ENCODE measurements at places on chromosomes 4 and X. TPM values are rescaled to one million over a fixed set of nuclear protein-coding genes. Genes with fewer than 3 reads are reported as not detected.

DNA sequence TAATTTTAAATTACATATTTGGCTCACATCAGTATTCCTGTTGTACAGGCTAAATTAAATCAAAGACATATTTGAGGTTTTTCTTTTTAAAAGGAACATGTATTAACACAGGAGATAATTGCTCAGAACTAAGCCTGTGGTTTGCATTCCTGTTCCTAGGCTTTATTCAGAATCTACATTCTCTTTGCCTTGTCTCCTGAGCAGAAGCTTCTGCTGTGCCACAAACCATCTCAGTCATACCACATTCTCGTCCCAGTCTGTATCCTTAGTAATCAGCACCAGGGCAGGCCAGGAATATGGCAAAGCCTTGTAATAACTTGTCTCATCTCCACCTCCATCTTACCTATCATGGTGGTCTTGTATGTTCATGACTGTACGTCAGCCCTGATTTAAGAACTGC is 162.8 kb downstream of the ARHGAP24 start:
- no peaks in the 10 kb centered on the region for H3K4me1 ChIP-seq
- H3K36me3 ChIP-seq, result no peaks in the 10 kb centered on the region
- no peaks in the 10 kb centered on the region for H3K27me3 ChIP-seq
- DNase-seq, result no peak
- no peak overlapping the region for H3K27ac ChIP-seq

- DNase-seq, result no peak
- no peaks in the 10 kb centered on the region for H3K4me1 ChIP-seq
- H3K4me3 ChIP-seq, result no peak overlapping the region
- H3K36me3 ChIP-seq, result no peaks in the 10 kb centered on the region
- H3K27me3 ChIP-seq, result no peaks in the 10 kb centered on the region
- no peak overlapping the region for H3K27ac ChIP-seq
Measured at GRCh38 chr4:155624478-155624877, 42.2 kb upstream of the GUCY1A1 start.

- H3K27me3 ChIP-seq, result no peaks in the 10 kb centered on the region
- H3K4me3 ChIP-seq, result no peak overlapping the region
- H3K4me1 ChIP-seq, result peaks cover 25% of the 10 kb centered on the region
- no peak for DNase-seq
Measured at GRCh38 chr4:123555807-123556273, 159.2 kb downstream of the SPRY1 start.

DNA sequence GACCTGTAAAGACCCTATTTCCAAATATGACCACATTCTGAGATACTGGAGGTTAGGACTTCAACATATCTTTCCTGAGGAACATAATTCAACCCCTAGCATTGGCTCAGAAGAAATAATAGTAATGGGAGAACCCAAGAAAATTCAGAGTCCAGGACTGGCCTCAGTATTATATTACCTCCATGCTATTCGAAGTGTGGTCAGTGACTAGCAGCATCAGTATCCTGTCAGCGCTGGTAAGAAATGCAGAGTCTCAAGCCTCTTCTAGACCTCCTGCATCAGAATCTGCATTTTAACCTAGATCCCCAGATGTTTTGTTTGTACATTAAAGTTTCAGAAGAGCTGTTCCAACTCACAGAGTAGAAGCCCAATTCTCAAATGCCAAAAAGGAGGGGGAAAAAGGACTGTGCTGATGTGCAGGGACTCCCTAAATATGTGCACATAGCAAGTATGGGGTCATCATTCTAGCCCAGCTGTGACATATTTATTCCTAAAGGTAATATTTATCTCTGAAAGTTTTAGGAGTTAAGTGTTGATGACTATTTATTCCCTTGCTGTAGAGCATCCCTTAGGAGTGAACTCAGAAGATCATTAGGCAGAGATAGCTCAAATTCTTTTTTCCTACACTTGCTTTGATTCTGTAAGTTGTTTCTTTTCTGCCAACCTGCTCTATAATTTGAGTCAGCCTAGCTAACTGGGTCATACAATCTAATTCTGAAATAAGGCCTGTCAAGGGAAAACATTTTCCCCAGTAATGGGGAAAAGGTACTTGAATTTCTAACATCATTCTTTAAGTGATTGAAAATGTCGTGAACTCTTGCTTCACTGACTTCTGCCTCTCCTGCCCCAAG is 361.9 kb downstream of the ARHGAP24 start:
- no peaks in the 10 kb centered on the region for H3K27me3 ChIP-seq
- no peak for DNase-seq
- no peak overlapping the region for H3K4me3 ChIP-seq
- no peak overlapping the region for H3K27ac ChIP-seq
- H3K4me1 ChIP-seq, result no peaks in the 10 kb centered on the region

GRCh38 chr4:152115794-152116193 is 355.0 kb upstream of the GATB start:
- no peaks in the 10 kb centered on the region for H3K4me1 ChIP-seq
- no peak overlapping the region for H3K27ac ChIP-seq
- no peak for DNase-seq
- no peak overlapping the region for H3K4me3 ChIP-seq

- no peaks in the 10 kb centered on the region for H3K4me1 ChIP-seq
- H3K27me3 ChIP-seq, result no peaks in the 10 kb centered on the region
- H3K27ac ChIP-seq, result no peak overlapping the region
- no peaks in the 10 kb centered on the region for H3K36me3 ChIP-seq
Measured at GRCh38 chr4:113358784-113359183, 309.3 kb downstream of the ANK2 start.

GRCh38 chr4:36303426-36304137 is 22.2 kb downstream of the DTHD1 start:
- H3K4me3 ChIP-seq, result no peak overlapping the region
- no peak for DNase-seq
- H3K36me3 ChIP-seq, result no peaks in the 10 kb centered on the region
- H3K4me1 ChIP-seq, result peaks cover 30% of the 10 kb centered on the region
- H3K27me3 ChIP-seq, result no peaks in the 10 kb centered on the region

DNA sequence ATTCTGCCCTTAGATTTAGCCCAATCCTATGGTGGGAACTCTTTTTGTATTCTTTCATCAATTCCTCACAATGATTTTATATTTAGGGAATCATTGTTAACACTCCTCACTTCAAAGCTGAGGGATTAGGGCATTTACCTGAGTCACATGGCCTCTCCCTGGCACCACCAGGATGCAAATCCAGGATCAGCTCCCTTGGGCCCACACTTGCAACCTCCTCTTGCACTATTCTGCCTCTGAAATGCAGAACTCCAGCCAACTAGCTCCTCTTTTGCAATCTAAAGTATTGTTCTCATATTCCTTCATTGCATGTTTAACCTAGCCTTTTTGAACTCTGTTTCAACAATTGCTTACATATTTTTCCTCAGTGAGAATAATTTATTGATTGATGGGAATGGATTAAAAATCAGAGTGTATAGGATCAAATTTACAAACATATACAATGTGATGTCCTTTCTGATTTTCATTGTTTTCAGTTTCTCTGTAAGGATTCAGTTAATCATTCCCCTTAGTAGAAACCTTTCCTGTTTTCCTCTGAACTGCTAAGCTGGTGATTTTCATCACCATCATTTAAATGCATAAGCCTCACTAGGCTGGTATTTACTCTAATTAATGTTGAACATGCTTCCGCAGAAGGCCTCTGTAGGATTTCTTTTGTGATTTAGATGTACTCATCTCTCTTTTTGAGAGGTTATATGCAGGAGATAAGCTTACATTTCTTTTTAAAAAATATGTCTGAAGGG is 3.3 kb upstream of the RELL1 start:
- H3K36me3 ChIP-seq, result no peaks in the 10 kb centered on the region
- no peak for DNase-seq
- H3K27me3 ChIP-seq, result no peaks in the 10 kb centered on the region
- H3K4me3 ChIP-seq, result no peak overlapping the region
- H3K4me1 ChIP-seq, result peaks cover 18% of the 10 kb centered on the region

DNA sequence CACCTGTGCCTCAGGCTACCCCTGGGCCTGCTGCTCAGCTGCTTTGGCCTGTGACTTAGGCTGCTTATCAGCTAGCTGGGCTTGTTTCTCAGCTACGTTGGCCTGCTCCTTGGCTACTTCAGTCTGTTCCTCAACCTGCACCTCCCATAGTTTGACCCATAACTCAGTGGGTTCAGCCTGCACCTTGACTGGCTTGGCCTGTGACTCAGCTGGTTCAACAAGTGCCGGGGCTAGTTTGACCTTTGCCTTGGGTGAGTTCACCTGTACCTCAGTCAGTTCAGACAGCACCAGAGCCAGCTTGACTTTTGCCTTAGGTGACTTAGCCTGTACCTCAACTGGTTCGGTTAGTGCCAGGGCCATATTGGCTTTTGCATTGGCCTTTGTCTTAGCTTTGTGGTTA is 171.2 kb downstream of the MSN start:
- no peaks in the 10 kb centered on the region for H3K27me3 ChIP-seq
- no peaks in the 10 kb centered on the region for H3K4me1 ChIP-seq
- DNase-seq, result no peak
- H3K4me3 ChIP-seq, result no peak overlapping the region
- H3K27ac ChIP-seq, result no peak overlapping the region
- H3K36me3 ChIP-seq, result no peaks in the 10 kb centered on the region

DNA sequence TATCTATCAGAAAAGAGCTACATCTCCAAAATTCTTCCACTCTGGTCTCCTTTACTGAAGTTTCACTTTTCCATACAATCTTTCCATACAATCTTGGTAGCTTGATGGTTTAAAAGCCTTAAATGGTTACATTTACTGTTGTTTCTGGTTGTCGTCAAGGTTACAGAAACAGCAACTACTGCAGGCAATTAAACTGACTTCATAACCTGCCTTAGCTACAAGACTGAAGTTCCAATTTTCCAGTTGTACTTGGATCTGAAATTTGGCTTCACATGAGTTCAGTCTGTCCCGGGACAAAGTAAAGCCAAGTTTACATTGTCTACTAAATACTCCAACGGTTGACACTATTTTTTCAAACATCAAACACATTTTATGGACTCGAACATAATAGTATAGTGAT is 326.4 kb downstream of the ANKRD50 start:
- H3K27me3 ChIP-seq, result no peaks in the 10 kb centered on the region
- no peak for DNase-seq
- H3K27ac ChIP-seq, result no peak overlapping the region

DNA sequence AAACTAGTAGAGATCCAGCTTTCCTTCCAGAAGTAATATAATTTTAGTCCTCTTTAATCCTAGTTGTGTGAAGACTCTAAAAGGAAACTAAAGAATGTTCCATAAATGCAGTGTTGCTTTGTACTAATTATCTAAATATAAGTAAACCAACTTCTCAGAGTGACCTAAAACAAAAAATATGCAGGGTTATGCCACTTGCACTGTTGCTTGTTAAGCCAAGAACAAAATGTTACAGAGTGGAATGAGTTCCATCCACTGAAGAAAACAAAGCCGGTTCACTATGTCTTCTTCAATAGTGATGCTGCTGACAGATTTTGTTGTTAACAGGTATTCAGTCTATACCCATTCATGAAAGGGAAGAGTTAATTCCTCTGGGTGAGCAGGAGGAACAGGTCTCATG is 252.0 kb upstream of the DIAPH2 start:
- no peak overlapping the region for H3K4me3 ChIP-seq
- H3K36me3 ChIP-seq, result no peaks in the 10 kb centered on the region
- no peak for DNase-seq
- H3K27me3 ChIP-seq, result no peaks in the 10 kb centered on the region

GRCh38 chrX:86946569-86946968 is 571.0 kb upstream of the KLHL4 start:
- no peaks in the 10 kb centered on the region for H3K4me1 ChIP-seq
- H3K27ac ChIP-seq, result no peak overlapping the region
- no peaks in the 10 kb centered on the region for H3K27me3 ChIP-seq

DNA sequence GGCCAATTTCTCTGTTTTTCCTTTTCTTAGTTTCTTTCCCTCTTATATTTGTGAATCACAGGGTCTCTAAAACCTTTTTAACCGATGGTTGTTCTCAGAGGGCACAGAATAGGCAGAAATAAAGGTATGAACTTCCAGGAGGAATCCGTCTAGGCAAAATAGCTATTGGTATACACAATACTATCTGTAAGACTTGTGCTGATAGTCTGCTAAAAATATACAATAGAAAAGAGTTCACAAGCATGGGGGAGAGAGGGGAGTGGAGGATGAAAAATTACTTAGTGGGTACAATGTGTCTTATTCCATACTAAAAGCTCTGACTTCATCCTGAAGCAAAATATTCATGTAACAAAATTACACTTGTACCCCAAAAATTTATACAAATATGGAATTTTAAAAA is 30.2 kb downstream of the ANTXR2 start:
- H3K27me3 ChIP-seq, result no peaks in the 10 kb centered on the region
- no peak overlapping the region for H3K4me3 ChIP-seq

- no peak overlapping the region for H3K4me3 ChIP-seq
- H3K27ac ChIP-seq, result no peak overlapping the region
- no peaks in the 10 kb centered on the region for H3K4me1 ChIP-seq
- no peaks in the 10 kb centered on the region for H3K27me3 ChIP-seq
- no peak for DNase-seq
Measured at GRCh38 chr4:141028024-141028529, 105.2 kb downstream of the RNF150 start.

DNA sequence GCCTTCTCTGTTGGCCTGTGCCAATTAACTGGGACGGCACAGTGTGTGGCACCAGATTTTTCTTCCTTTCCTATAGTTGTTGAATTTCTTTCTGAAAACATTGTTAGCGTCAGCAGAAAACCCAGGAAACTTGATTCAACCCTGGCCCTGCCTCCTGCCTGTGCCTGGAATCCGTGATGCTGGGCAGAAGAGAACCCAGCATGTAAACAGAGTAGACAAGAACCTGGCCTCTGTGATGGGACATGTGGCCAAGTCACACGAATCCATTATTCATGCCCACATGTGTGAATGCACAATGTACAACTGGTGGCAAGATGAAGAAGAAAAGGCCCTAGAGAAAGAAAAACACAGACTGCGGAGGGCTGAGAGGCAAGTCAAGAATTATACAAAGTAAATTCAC is 111.4 kb downstream of the EFHC2 start:
- no peaks in the 10 kb centered on the region for H3K4me1 ChIP-seq
- DNase-seq, result no peak
- no peak overlapping the region for H3K4me3 ChIP-seq
- no peak overlapping the region for H3K27ac ChIP-seq

DNA sequence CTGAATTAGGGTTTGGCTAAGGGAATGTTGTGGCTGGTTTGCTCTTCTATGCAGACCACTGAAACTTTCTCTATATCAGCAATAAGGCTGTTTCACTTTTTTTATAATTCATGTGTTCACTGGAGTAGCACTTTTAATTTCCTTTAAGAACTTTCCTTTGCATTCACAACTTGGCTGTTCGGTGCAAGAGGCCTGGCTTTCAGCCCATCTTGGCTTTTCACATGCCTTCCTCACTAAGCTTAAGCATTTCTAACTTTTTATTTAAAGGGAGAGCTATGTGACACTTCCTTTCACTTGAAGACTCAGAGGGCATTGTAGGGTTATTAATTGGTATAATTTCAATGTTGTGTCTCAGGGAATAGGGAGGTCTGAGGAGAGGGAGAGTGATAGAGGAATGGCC is 142.3 kb downstream of the SHROOM4 start:
- H3K27me3 ChIP-seq, result no peaks in the 10 kb centered on the region
- DNase-seq, result no peak
- H3K27ac ChIP-seq, result no peak overlapping the region
- no peak overlapping the region for H3K4me3 ChIP-seq

Gene EFNB1
- 34.8 TPM for total RNA-seq

Gene GAGE12J
- not detected for total RNA-seq

Gene GAGE12D
- not detected for total RNA-seq

Gene PPP1R3F
- 4.5 TPM for total RNA-seq

Gene CACNA1F
- total RNA-seq, result 0.73 TPM

Gene CT45A3
- not detected for total RNA-seq

Gene KLF8
- 13.8 TPM for total RNA-seq

Gene CENPVL1
- not detected for total RNA-seq

Gene ATP1B4
- total RNA-seq, result not detected

Gene PDLIM3
- 33.6 TPM for total RNA-seq

Gene ATP8A1
- 60.9 TPM for total RNA-seq

Gene CA5B
- 13.7 TPM for total RNA-seq

Measured in left lung (tissue), 14 donors.